ENCODE measurements at places on chromosomes 12 and 14.

DNA sequence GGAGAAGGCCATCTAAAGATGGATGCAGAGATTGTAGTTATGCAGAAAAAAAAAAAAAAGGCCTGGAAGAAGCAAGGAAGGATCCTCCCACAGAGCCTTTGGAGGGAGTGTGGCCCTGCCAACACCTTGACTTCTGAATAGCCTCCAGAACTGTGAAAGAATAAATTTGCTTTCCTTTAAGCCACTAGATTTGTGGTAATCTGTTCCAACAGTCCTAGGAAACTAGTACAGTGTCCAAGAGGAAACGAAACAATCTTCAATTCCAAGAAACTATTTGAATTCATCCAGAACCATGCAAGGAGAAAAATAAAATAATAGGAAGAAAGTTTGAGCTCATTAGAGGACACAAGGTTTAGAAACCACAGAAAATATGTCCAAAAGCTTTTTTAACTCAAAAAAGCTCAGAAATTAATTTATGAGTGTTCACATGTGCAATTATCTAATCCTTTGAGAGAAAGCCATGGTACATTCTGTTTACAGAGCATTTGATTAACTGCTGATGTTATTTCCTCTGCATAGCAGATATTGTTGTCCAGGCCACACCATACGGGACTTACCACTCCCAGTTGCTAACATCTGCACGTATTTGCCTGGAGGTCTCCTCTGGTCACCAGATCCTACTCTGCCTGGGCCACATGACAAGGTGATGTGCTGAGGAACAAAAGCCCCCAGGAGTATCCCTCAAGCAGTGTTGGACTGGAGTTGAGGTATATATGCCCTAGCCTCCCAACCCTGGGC, 30.0 kb upstream of the STAB2 start:
- no peak for DNase-seq

- no peak for DNase-seq
Measured at GRCh38 chr14:25121337-25122129, 71.6 kb upstream of the STXBP6 start.

DNA sequence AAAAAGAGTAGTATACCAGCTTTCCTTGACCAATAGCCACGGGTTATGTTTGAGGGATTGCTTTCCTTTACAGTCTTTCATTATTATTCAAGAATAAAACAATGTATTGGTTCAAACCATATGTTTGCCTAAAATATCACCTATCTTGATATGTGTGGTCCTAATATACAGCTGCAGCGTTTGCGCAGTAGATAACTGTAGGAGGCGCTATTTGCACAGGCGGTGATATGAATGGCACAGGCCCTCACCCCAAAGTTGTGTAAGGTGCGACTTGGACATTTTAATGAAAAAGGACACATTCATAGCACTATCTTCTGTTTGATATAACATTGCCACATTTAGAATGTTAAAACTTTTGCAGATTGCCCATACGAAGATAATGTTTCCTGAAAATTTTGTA, 298.4 kb downstream of the TRHDE start:
- no peak for DNase-seq

DNA sequence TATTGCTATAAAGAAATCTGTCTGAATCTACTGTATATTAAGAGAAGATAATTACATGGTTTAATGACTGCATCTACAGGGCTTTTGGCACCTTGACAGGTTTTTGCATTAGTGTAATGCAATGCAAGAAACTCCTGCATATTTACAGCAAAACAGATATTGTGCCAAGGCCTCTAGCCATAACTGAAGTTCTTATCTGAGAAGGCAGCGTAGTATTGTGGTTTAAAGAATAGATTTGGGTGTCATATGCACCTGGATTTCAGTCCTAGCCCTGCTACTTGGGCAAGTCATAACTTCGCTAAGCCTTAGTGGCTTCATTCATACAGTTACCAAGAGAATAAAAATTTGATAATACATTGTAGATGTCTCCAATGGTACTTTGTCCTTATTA, 350.1 kb downstream of the CCDC91 start:
- no peak for DNase-seq

DNA sequence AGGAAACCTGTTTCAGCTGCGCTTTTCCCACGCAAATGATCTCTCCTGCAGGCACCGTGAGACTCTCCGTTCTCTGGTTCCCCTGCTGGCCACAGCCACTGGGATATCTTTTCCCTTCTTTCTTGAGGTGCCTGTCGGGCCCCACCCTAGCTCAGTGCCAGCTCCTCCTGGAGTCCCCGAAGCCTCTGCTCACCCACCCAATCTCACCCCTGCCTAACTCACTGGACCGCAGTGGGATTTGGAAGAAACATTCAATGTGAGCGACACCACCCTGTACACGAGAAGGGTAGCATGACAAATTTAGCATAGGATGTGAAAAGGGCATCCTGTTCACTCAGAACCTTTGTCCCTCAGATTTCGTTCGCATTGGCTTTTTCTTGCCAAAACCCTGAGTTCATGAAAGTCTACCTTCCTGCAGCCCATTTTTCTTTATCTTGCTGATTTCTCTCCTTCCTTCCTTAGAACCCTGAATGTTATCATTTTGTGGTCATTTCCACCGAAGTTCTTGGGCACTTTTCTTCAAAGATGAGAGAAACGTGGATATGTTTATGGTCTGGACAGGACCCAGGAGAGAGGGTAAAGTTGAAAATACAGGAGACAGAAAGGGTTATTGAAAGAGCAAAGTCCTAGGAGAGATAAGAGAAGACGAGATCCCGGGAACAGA, 63.6 kb upstream of the ELK3 start:
- no peak for DNase-seq
